Activated CD8-positive, alpha-beta memory T cell treated with anti-CD3 and anti-CD28 coated beads for 48 hours (primary cell): ENCODE measurements at places on chromosomes 2 and 18.

GRCh38 chr2:152534460-152535135 is 182.7 kb downstream of the PRPF40A start:
- no peak for DNase-seq

DNA sequence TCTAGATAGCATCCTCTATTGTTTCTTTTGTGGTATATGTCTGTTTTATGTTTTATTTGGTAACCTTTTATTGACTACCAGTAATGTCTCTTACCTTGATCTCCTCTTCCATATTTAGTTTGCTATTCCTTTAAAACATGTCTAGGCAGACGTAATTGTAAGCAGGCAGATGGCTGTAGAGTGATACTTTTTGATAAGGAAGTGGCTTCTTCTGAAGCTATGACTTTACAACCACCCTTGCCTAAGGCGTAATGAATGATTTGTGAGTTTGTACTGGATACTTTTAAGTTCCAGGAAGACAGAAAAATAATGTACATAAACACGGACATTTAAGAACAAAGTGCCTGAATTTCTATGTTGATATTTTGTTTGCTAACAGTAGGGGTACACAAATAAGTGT is 85.6 kb downstream of the ZNF804A start:
- no peak for DNase-seq

DNA sequence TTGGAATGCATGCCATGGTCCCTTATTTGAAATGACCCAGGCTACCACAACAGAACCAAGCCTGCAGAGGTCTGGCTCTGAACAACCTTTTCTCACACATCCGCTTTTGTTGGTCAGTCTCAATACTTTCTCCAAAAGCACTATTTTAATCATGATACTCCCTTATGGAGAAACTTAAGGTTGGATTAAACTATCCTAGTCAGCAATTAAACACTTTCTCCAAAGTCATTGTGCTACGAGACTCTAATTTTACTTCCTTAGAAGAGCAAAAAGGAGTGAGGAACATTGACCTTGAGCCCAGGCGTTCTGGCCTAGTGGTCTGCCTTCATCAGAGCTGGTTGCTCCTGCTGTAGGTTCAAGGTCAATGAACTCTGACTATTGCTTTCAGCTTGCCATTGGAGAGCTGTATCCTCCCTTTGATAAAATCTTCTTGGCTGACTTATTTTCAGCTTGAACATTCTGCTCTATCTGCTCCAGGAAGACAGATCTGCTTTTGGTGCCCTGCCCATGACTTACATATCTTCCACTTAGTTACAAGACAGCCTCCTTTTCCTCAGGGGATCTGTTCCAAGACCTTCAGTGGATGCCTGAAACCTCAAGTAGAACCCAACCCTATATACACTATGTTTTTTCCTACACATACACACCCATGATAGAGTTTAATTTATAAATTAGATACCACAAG is 91.2 kb downstream of the NCKAP5 start:
- DNase-seq: no peak

DNA sequence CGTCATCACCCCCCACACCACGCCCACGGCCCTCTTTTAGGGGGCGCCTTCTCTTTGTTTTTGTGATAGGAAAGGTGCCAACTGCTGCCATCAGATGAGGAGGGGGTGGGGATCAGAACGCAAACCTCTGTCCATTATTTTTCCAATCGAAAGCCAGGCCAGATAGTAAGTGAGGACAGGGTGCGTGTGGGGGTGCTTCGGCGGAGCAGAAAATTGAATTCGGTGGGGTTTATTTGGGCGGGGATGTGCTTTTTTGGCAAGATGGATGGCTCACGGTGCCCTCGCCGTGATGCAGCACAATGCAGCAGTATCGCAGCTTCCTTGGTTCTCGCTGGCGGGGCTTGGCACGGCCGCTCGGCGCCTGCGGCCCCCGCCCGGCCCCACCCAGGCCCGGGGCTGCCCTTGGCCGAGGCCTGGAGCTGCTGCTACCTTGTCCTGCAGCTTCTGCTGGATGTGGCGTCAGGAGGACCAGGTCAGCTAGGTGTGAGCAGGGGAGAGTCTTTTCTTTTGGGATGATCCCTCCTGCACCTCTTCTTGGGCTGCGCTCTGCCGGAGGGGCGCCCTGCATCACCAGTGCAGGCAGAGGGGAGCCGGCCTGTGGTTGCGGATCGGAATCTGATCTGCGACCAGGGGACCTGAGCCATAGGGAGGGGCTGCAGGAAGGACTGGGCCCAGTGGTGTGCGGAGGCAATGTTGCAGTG is 1.3 kb downstream of the SPTBN1 start:
- DNase-seq: no peak

DNA sequence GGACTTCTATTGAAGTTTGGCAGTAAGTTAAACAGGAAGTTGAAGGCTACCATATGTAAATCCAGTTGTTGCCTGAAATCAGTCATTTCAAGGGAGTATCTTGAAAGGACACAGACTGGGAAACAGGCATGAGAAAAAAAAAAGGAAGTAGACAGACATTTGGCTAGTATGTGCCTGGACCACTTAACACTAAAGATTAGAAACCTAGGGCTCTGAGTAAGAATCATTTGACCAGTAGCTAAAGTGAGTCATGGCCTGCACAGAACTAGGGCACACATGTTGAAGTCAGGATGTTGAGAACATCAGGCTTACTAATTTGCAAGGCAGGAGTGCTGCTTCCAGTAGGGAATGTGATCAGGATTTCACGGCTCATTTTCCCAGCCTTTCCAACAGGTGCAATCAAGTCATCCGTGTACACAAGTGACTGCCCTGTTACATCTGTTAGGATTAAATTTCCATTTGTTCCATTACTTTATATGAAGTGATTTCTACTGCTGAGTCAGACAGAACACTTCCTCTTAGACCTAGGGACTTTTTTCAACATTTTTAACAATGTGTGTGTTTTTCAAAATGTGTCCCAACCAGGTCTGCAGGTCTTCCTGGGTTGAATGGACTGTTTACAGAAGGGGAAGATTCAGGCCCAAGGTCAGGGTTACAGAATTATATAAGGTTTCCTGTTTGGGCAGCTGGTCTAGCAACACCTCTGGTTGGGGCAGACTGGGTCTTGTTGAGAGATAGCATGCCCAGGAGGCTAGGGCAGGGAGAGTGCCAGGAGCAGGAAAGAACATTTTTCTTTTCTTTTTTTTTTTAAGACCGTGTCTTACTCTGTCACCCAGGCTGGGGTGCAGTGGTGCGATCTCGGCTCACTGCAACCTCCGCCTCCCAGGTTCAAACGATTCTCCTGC is 145.6 kb downstream of the TGIF1 start:
- DNase-seq: no peak

GRCh38 chr2:194822657-194823056 is 834.4 kb upstream of the SLC39A10 start:
- no peak for DNase-seq

DNA sequence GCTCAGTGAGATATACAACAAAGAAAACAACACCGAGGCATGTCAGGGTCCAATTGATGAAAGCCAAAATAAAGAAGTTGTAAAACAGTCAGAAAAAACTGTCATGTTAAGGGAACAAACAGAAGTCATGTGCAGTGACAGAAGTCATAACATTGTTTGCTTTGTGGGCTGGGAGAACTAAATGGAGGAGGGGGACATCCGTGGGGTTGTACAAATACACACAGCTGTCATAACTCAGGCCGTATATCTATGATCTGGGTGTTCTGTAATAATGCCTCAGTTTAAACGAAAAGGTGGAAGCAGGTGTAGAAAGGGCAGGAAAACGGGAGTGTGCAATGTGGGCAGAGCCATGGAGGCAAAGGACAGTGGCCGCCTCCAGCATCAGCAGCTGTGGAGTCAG is 27.3 kb downstream of the TIMM21 start:
- DNase-seq: no peak

GRCh38 chr2:213162516-213163118 is 11.2 kb upstream of the IKZF2 start:
- no peak for DNase-seq

- DNase-seq: no peak
Observed at GRCh38 chr2:166996465-166996864, 108.2 kb downstream of the XIRP2 start.

- DNase-seq: no peak
Observed at GRCh38 chr2:96809951-96810782, 5.9 kb upstream of the CNNM3 start.
